ENCODE measurements at places on chromosomes 6 and 20. TPM values are rescaled to one million over a fixed set of nuclear protein-coding genes. Genes with fewer than 3 reads are reported as not detected.

Gene PTPRA
- 39.8 TPM for total RNA-seq

Gene KDM1B
- total RNA-seq, result 7.5 TPM

Gene PCNA
- 389 TPM for total RNA-seq

Gene HLA-DRB5
- not detected for total RNA-seq

Gene FBXO30
- total RNA-seq, result 5.4 TPM
